ENCODE measurements at places on chromosomes 12 and 14.

DNA sequence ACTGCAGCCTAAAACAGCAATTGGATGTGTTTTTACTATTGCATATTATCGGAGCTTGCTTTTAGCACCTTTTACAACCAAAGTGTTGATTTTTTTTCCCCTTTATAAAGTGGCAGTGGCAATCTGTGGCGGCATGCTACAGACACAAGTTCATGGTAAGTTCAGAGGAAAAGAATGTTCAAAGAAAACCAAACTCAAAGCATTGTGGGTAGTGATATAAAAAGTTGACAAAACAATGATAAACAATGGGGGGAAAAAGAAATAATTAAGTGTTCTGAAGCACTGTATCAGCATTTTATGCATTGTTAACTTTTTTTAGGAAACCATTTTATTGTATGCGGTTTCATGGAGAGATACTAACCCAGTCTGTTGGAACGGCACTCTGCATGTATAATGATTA lies 492.0 kb upstream of the SOX5 start:
- no peak for DNase-seq

DNA sequence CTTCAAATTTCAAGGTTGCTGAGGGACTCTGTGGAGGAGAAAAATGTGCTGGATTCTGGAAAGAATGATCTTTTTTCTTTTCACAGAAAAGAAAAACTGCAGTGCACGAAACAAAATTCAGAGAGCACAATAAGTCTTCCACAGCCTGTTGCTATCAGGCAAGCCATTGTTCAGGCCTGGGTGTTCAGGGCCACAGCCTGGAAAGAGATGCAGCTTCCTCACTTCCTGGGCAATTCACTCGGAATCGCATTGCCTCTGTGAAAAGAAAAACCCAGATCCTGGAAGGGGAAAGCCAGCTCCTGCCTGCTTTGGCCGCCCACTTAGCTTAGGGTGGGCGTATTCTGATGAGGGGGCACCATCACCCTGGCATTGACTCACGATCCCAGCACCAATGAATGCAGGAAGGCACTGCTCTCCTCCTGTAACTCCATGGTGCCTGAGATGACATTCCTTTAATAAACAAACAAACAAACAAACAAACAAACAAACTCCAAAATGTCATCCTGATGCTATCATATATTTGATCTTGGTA lies 863.9 kb downstream of the BCL11B start:
- DNase-seq, result no peak

DNA sequence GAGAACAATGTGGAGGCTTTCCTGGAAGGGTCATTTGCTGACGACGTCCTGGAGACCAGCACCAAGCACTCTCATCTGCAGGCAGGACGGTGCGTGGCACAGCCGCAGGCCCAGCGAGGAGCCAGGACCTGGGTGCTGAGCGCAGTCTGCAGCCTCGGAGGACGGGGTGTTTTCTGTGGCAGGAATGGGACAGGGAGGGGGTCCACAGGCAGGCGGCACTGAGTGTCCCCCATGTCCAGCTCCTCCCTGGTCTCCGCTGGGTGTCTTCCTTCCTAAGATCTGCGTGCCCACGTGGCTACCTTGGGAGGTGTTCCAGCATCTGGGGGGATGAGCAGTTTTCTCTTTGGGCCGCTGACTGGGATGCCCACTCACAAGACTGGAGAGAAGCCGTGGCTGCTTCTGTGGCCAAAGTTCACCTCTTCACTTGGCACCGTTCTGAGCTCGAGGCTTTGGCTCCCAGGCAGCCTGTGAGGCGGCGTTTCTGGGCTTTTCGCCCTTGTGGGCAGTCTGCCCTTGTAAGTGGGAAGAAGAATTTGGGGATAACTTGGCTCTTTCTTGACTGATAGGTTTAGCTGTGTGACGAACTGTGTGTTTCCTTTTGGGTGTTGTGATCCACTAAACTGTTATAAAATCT lies 72.2 kb downstream of the NOC4L start:
- DNase-seq, result no peak

GRCh38 chr12:124730455-124730932 lies 133.2 kb downstream of the SCARB1 start:
- no peak for DNase-seq

GRCh38 chr14:52911904-52912303 lies 38.9 kb downstream of the FERMT2 start:
- DNase-seq, result no peak

All from NCI-H2081 treated with DMSO at 0.1 percent for 48 hours (cell line).